Liver (tissue), 10 donors: ENCODE measurements at places on chromosomes 7 and 10.

GRCh38 chr7:73517241-73517995 lies 4.7 kb downstream of the BAZ1B start:
- no peak overlapping the region for H3K4me3 ChIP-seq
- peaks cover 14% of the 10 kb centered on the region for H3K36me3 ChIP-seq

GRCh38 chr10:14748441-14748840 lies 26.3 kb downstream of the FAM107B start:
- DNase-seq: no peak
- H3K27ac ChIP-seq: peak overlapping the region; percentile 34
- no peaks in the 10 kb centered on the region for H3K27me3 ChIP-seq
- peaks cover 16% of the 10 kb centered on the region for H3K4me1 ChIP-seq

- no peaks in the 10 kb centered on the region for H3K4me1 ChIP-seq
- no peaks in the 10 kb centered on the region for H3K36me3 ChIP-seq
- H3K4me3 ChIP-seq: no peak overlapping the region
- no peaks in the 10 kb centered on the region for H3K27me3 ChIP-seq
Measured at GRCh38 chr7:104950006-104950405, 64.0 kb upstream of the KMT2E start.

DNA sequence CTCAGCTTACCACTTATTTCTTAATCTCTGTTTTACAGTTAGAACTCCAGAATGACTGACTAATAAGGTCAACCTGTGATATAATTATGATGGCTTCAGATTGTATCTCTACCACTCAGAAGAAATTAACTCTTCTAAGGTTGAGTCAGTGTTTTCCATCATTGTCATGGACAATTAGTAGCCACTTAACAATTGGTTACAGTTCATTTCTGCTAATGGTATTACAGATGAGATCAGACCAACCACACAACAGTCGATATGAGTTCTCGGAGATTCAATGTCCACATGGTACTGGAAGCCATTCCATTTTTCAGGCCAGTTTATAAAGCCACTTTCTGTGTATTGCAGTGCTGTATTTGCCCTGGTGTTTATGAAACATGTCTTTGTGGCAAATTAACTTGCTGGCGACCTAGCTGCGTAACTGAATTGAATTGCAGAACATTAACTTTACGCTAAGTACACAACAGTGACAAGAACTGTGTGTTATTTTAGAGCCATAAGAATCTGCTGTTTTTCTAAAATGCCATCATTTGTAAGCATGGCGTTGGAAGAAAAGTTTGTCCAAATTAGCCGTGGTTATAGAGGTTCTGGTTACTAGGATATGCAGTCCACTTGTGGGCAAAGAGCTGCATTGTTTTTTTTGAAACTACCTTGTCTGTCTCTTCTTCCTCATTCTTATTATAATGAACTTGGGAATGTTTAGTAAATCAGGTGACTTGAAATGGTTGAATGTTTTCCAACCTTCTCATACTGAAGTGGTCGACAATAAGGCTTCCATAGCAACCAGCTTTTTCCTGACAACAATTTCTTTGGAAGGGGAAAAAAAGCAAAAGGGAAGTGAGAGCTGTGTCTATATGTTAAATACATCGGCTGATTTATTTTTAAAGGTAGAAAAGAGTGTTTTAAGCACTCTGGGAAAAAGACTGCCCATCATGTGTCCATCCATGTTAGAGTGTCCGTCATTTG lies 76.4 kb downstream of the CELF2 start:
- H3K4me1 ChIP-seq: no peaks in the 10 kb centered on the region
- no peak overlapping the region for H3K27ac ChIP-seq
- peaks cover 3% of the 10 kb centered on the region for H3K27me3 ChIP-seq
- H3K4me3 ChIP-seq: no peak overlapping the region
- H3K36me3 ChIP-seq: no peaks in the 10 kb centered on the region
- no peak for DNase-seq

DNA sequence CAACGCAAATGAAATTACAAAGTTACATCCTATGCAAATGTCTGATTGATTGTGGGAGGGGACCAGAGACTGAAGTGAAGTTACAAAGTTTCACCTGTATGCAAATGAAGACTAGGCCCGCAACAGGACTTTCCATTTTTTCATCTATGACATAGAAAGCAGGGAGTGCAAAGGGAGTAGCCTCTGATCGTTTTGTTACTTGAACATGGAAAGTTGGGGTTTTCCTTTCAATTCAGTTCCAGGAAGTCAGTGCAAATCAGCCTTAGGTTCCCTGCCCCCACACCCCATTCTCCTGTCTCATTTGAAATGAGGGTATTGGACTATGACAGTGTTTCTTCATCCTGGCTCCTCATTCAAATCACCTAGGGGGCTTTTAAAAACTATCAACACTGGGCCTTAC lies 96.9 kb upstream of the HABP2 start:
- H3K36me3 ChIP-seq: no peaks in the 10 kb centered on the region
- no peak for DNase-seq
- H3K4me3 ChIP-seq: no peak overlapping the region
- no peaks in the 10 kb centered on the region for H3K27me3 ChIP-seq
- peaks cover 2% of the 10 kb centered on the region for H3K4me1 ChIP-seq
